ENCODE measurements at places on chromosomes 4 and X. TPM values are rescaled to one million over a fixed set of nuclear protein-coding genes. Genes with fewer than 3 reads are reported as not detected.
A peak's percentile ranks its signal among the peaks of the same experiment; 100 is the strongest.

DNA sequence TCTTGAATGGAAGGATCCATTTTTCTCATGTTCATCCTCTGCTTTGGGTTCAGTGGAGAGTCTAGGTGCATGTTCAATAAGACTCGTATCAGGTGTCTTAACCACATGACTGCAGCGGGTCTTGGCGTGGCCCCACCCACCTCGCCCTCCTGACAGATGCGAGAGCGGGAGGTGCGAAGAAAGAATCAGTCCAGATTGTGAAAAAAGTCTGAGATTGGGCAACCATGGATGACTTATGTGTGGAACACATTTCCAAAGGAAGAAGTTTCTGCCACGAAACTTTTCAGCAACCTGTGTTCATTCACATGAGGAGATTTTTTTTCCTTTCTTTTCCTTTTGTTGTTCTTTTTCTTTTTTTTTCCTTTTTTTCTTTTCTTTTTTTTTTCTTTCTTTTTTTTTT lies 66.8 kb downstream of the NSD2 start:
- H3K4me1 ChIP-seq = peaks cover 4% of the 10 kb centered on the region
- no peak for DNase-seq
- H3K27me3 ChIP-seq = no peaks in the 10 kb centered on the region
- no peak overlapping the region for H3K4me3 ChIP-seq
- H3K27ac ChIP-seq = no peak overlapping the region

DNA sequence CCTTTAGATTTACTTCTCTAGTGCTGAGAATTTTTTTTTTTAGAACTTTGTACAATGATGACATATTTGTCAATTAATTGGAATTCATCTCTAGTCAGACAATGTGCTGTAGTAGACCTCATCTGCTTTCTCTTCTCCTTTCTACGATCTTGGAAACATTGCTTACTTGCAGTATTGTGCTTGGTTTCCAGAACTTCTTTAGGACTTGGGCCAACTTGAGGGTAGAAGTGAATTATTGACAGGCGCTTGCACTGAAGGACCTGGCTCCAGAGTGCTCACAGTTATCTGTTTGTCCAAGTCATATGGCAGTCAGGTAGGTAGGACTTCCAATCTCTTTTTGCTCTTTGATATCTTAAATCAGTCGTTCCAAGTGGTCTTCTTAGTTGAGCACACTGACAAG lies 39.6 kb downstream of the FNIP2 start:
- H3K36me3 ChIP-seq = peaks cover 8% of the 10 kb centered on the region
- H3K4me1 ChIP-seq = peaks cover 47% of the 10 kb centered on the region
- DNase-seq = no peak
- H3K4me3 ChIP-seq = no peak overlapping the region

The DACH2 gene
- not detected for total RNA-seq

- no peaks in the 10 kb centered on the region for H3K36me3 ChIP-seq
- peaks cover 2% of the 10 kb centered on the region for H3K27me3 ChIP-seq
- H3K4me3 ChIP-seq = no peak overlapping the region
- no peak for DNase-seq
- no peak overlapping the region for H3K27ac ChIP-seq
Observed at GRCh38 chr4:6277139-6277802, 7.6 kb downstream of the WFS1 start.

GRCh38 chr4:38385093-38386004 lies 278.6 kb upstream of the KLF3 start:
- H3K27me3 ChIP-seq = no peaks in the 10 kb centered on the region
- H3K4me1 ChIP-seq = no peaks in the 10 kb centered on the region
- no peak overlapping the region for H3K4me3 ChIP-seq
- peaks cover 1% of the 10 kb centered on the region for H3K36me3 ChIP-seq
- H3K27ac ChIP-seq = no peak overlapping the region

The PRSS12 gene
- not detected for total RNA-seq

DNA sequence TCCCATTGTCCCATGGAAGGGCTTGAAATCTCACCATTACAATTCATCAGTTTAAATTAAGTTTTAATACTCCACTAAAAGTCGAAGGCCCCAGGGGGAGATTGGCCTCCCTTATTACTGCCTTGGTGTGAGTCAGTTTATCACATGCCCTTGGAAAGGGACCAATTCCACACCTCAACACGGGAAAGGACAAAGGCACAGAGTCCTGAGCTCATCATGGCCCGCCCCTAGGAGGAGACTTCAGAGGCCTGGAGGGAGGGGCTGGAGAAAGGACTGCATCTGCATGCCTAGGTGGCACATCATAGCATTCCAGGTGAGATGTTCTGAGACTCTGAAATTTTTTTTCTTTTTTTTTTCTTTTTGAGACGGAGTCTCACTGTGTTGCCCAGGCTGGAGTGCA lies 2.8 kb upstream of the SEL1L3 start:
- no peak overlapping the region for H3K27ac ChIP-seq
- peaks cover 12% of the 10 kb centered on the region for H3K4me1 ChIP-seq
- DNase-seq = no peak
- peaks cover 7% of the 10 kb centered on the region for H3K36me3 ChIP-seq
- H3K27me3 ChIP-seq = peaks cover 2% of the 10 kb centered on the region

DNA sequence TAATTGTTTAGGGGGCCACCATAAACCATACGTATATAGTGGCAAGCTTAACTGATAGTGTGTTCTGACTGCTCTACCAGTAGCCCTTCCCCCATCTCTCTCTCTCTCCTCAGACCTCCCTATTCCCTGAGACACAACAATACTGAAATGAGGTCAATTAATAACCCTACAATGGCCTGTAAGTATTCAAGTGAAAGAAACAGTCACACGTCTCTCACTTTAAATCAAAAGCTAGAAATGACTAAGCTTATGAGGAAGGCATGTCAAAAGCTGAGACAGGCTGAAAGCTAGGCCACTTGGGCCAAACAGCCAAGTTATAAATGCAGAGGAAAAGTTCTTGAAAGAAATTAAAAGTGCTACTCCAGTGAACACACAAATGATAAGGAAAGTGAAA lies 78.0 kb downstream of the PRDM5 start:
- H3K4me1 ChIP-seq = peaks cover 6% of the 10 kb centered on the region
- no peak overlapping the region for H3K4me3 ChIP-seq
- no peaks in the 10 kb centered on the region for H3K36me3 ChIP-seq
- no peak for DNase-seq
- peaks cover 12% of the 10 kb centered on the region for H3K27me3 ChIP-seq

The NKX6-1 gene
- total RNA-seq = not detected

The ADH1C gene
- not detected for total RNA-seq

The PCSK1N gene
- 0.33 TPM for total RNA-seq

The STATH gene
- not detected for total RNA-seq

- no peak for DNase-seq
- H3K27me3 ChIP-seq = no peaks in the 10 kb centered on the region
- no peaks in the 10 kb centered on the region for H3K36me3 ChIP-seq
- no peak overlapping the region for H3K27ac ChIP-seq
Observed at GRCh38 chr4:61332693-61333092, 132.6 kb downstream of the ADGRL3 start.

- peaks cover 16% of the 10 kb centered on the region for H3K4me1 ChIP-seq
- H3K4me3 ChIP-seq = peak overlapping the region; percentile 74
- peak; percentile 75 for DNase-seq
- no peaks in the 10 kb centered on the region for H3K27me3 ChIP-seq
- peak overlapping the region; percentile 87 for H3K27ac ChIP-seq
Observed at GRCh38 chrX:106484233-106484632, 127.5 kb upstream of the RADX start.

The PDZD4 gene
- total RNA-seq = 0.26 TPM

DNA sequence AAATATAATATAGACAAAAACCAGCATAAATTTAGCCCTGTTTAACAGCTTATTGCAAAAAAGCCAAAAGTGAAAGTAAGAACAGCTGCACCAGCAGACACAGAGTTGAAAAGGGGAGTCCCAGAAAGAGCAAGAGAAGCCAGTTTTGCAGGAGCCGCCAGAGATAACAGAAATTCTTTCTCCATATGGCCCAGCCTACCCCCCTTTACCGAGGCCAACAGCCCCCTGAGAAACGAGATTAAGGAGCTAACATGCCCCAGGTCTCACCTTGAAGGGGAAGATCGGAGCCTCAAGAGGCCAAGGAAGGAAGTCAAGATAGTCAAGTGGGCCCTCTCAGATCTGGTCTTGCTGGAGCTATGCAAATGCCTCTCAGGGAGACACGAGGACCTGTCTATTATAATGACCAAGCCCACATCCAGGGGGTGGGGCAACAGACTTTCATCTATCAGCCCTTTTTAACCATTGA lies 4.8 kb downstream of the ACOX3 start:
- DNase-seq = peak; percentile 81
- peaks cover 2% of the 10 kb centered on the region for H3K27me3 ChIP-seq
- H3K36me3 ChIP-seq = peaks cover 10% of the 10 kb centered on the region
- H3K27ac ChIP-seq = peak overlapping the region; percentile 78

The CPZ gene
- not detected for total RNA-seq

DNA sequence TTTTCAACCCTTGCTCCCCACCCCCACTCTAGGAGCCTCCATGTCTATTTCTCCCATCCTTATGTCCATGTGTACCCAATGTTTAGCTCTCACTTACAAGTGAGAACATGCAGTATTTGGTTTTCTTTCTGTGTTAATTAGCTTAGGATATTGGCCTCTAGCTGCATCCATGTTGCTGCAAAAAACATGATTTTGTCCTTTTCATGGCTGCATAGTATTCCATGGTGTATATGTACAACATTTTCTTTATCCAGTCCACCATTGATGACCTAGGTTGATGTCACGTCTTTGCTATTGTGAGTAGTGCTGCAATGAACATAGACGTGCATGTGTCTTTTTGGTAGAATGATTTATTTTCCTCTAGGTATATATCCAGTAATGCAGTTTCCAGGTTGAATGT lies 472.8 kb downstream of the ZNF674 start:
- no peaks in the 10 kb centered on the region for H3K36me3 ChIP-seq
- no peak for DNase-seq
- no peaks in the 10 kb centered on the region for H3K4me1 ChIP-seq
- H3K4me3 ChIP-seq = no peak overlapping the region
- no peaks in the 10 kb centered on the region for H3K27me3 ChIP-seq
- H3K27ac ChIP-seq = no peak overlapping the region

- peaks cover 24% of the 10 kb centered on the region for H3K4me1 ChIP-seq
- H3K27ac ChIP-seq = peak overlapping the region; percentile 82
- peak overlapping the region; percentile 91 for H3K4me3 ChIP-seq
Observed at GRCh38 chrX:129842510-129843208, 1.0 kb downstream of the ZDHHC9 start.

- H3K27me3 ChIP-seq = no peaks in the 10 kb centered on the region
- H3K4me1 ChIP-seq = peaks cover 8% of the 10 kb centered on the region
- peaks cover 32% of the 10 kb centered on the region for H3K36me3 ChIP-seq
- H3K4me3 ChIP-seq = no peak overlapping the region
- H3K27ac ChIP-seq = no peak overlapping the region
Observed at GRCh38 chr4:39330353-39330752, 35.8 kb downstream of the RFC1 start.

- H3K27me3 ChIP-seq = no peaks in the 10 kb centered on the region
- H3K36me3 ChIP-seq = no peaks in the 10 kb centered on the region
Observed at GRCh38 chr4:187027272-187027671, 303.6 kb upstream of the FAT1 start.

GRCh38 chr4:184921456-184921855 lies 95.7 kb upstream of the ACSL1 start:
- no peak overlapping the region for H3K27ac ChIP-seq
- H3K36me3 ChIP-seq = no peaks in the 10 kb centered on the region
- peaks cover 2% of the 10 kb centered on the region for H3K4me1 ChIP-seq

GRCh38 chr4:52641854-52642563 lies 17.1 kb downstream of the USP46 start:
- H3K36me3 ChIP-seq = no peaks in the 10 kb centered on the region
- no peak overlapping the region for H3K4me3 ChIP-seq
- peaks cover 2% of the 10 kb centered on the region for H3K27me3 ChIP-seq
- peaks cover 10% of the 10 kb centered on the region for H3K4me1 ChIP-seq

The HTN1 gene
- not detected for total RNA-seq

- no peaks in the 10 kb centered on the region for H3K4me1 ChIP-seq
- peaks cover 5% of the 10 kb centered on the region for H3K27me3 ChIP-seq
- no peak overlapping the region for H3K27ac ChIP-seq
- no peaks in the 10 kb centered on the region for H3K36me3 ChIP-seq
- no peak overlapping the region for H3K4me3 ChIP-seq
- DNase-seq = no peak
Observed at GRCh38 chr4:152961773-152962115, 25.6 kb downstream of the FHDC1 start.

The DRP2 gene
- total RNA-seq = 0.28 TPM

The GAGE13 gene
- total RNA-seq = not detected

The SOX3 gene
- not detected for total RNA-seq

DNA sequence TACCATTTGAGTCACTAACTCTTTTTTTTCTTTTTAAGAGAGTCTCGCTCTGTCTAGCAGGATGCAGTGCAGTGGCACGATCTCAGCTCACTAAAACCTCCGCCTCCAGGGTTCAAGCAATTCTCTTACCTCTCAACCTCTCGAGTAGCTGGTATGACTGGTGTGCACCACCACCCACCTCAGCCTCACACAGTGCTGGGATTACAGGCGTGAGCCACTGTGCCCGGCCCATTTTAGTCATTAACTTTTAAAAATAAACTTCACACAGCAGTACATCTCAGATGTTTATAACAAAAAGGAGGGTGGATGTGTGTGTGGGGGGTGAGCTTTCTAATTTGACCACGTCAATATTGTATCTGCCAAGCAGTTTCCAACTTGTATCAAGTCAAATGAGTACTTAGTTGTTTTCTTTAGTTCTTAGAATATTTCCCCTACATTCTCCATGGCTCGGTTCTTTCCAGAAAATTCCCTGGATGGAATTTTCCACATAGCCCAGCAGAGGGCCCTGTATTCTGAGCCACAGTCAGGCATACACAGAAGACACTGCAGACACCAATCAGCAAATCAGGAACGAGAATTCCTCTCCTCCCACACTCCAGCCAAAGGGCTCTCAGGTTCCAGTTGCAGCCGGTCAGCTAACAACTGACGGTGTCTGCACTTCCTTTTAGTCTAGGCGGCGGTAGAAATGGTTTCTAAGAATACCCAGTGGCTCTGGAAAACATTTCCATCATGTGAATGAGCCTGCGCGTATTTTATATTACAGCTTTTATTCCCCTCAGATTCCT lies 20.1 kb upstream of the ARAF start:
- no peak overlapping the region for H3K4me3 ChIP-seq
- no peak overlapping the region for H3K27ac ChIP-seq
- H3K27me3 ChIP-seq = no peaks in the 10 kb centered on the region
- H3K36me3 ChIP-seq = no peaks in the 10 kb centered on the region

Measured in activated CD4-positive, alpha-beta T cell treated with anti-CD3 and anti-CD28 coated beads, Interleukin-2, amount 10 ng/mL, durations not matched to agents 24 days and 14 days (primary cell).